ENCODE measurements at places on chromosomes 3 and 15.

GRCh38 chr3:28912120-28912885, 368.6 kb upstream of the RBMS3 start:
- no peak for DNase-seq

DNA sequence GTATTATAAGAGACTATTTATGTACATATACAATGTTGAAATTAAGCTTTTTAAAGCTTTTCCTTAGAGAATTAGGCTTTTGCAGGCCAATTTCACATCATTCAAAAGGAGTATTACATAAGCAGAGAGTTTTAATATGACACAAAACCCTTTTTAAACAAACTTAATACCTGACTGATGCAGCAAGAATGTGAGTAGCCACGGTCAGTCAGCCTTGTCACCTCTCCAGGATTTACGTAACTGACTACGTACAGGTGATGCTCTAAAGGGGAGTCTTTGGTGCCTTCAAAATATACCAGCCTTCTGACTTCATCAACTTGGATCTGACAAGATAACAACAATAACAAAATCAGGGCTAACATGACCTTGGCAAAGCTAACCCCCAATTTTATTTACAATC, 44.2 kb upstream of the IGDCC4 start:
- no peak for DNase-seq

GRCh38 chr15:74754593-74755215, 6.1 kb downstream of the CYP1A2 start:
- no peak for DNase-seq

GRCh38 chr3:58214484-58215316, 3.9 kb upstream of the DNASE1L3 start:
- no peak for DNase-seq

GRCh38 chr15:88636050-88636449, 2.8 kb upstream of the ISG20 start:
- no peak for DNase-seq

GRCh38 chr3:132380920-132381319, 36.4 kb upstream of the DNAJC13 start:
- DNase-seq, result no peak

- no peak for DNase-seq
These were observed 81.7 kb downstream of the LRTM1 start for GRCh38 chr3:54846119-54846518.

DNA sequence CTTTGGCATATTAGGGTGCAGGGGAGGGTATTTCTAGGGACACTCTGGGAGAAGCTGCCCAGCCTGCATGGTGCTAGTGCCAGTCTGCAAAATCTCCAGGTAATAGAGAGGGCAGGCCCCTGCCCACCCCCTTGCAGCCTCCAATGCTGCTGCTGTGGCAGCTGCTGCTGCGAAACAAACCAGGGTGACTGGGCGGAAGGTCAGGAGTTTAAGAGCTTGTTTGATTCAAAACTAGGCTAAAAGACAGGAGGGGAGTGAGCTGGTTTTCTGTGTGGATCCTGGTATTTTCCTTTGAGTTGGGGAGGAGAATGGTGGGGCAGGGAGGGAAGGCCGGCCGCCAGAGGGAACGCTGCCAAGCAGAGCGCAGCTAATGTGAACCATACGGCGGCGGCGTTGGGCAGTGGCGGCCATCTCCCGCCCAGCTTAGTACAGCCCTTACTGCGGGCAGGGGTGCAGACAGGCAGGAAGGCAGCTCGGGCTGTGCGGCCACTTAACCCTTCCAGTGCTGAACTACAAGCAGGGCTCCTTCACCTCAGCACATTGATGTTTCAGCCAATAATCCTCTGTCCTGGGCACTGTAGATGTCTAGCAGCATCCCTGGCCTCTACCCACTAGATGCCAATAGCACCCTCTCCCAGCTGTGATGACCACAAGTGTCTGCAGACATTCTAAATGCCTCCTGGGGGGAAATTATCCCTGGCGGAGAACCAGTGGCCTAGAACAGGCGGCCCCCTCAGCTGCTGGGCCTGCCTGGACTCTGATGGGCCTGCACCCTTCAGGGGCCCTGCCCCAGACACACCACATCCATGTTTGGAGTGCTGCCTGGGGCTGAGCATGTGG, 125.7 kb downstream of the EEFSEC start:
- no peak for DNase-seq

DNA sequence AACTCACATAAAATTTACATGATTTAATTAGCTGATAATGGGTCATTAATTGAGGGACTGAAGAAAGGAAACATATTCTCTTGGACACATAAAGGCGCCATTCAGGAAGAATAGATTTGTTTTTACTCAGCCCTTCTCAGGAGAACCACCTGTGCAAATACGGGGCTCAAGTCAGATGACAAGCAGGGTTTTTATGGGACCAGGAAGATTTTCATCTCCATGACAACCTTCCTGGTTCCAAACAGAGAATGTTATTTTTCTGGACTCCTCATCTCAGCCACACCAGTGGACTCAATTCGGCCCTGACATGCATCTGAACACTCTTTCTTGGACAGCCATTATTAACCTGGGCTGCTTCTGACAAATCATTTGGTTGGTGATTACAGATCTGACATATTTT, 120.5 kb downstream of the PDZRN3 start:
- no peak for DNase-seq

- no peak for DNase-seq
These were observed 381.2 kb downstream of the RSL24D1 start for GRCh38 chr15:54815556-54815955.

- no peak for DNase-seq
These were observed 40.6 kb upstream of the SEC22A start for GRCh38 chr3:123161167-123161566.

- peak; percentile 7 for DNase-seq
These were observed 13.7 kb upstream of the PARP6 start for GRCh38 chr15:72285927-72286516.

Measured in stimulated activated CD4-positive, alpha-beta T cell treated with anti-CD3 and anti-CD28 coated beads, Interleukin-1b, Interleukin-23, amount 100 ng/mL, for 1 hour (primary cell).